ENCODE measurements at places on chromosomes 6 and 20. TPM values are rescaled to one million over a fixed set of nuclear protein-coding genes. Genes with fewer than 3 reads are reported as not detected.
A peak's percentile ranks its signal among the peaks of the same experiment; 100 is the strongest.

C20orf141 gene
- total RNA-seq = not detected

VGLL2 gene
- not detected for total RNA-seq

- H3K4me1 ChIP-seq = peaks cover 9% of the 10 kb centered on the region
- H3K36me3 ChIP-seq = no peaks in the 10 kb centered on the region
- H3K27me3 ChIP-seq = no peaks in the 10 kb centered on the region
- H3K27ac ChIP-seq = no peak overlapping the region
- peak; percentile 82 for DNase-seq
- no peak overlapping the region for H3K4me3 ChIP-seq
Measured at GRCh38 chr6:89311853-89312531, 3.1 kb downstream of the GABRR2 start.

DNA sequence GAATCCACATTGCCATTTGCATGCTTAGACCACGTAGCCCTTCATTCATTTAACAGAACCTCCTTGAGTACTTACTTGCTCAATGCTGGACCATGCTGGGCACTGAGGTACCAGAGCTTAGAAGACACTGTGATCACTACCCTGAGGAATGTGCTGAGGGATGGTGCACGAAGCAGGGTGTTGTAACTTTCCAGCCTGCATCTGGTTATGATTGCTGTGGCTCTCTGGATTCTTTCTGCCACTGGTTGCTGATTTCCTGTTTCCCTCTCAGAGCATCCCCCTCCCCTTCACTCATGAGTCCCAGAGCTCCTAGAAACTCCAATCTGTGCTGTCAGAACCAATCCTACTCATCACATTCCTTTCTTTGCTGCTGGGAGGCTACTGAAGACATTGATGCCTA, 537.4 kb downstream of the PTPRT start:
- no peaks in the 10 kb centered on the region for H3K36me3 ChIP-seq
- H3K4me1 ChIP-seq = no peaks in the 10 kb centered on the region
- H3K4me3 ChIP-seq = no peak overlapping the region
- no peak for DNase-seq
- H3K27me3 ChIP-seq = no peaks in the 10 kb centered on the region

GRCh38 chr6:83536034-83536646, 23.8 kb downstream of the PRSS35 start:
- no peaks in the 10 kb centered on the region for H3K4me1 ChIP-seq
- no peaks in the 10 kb centered on the region for H3K36me3 ChIP-seq
- no peak overlapping the region for H3K27ac ChIP-seq
- H3K27me3 ChIP-seq = no peaks in the 10 kb centered on the region
- no peak overlapping the region for H3K4me3 ChIP-seq
- peak; percentile 41 for DNase-seq

GRCh38 chr20:48025051-48025515, 239.8 kb upstream of the SULF2 start:
- no peak overlapping the region for H3K4me3 ChIP-seq
- H3K27me3 ChIP-seq = peaks cover 5% of the 10 kb centered on the region
- H3K4me1 ChIP-seq = no peaks in the 10 kb centered on the region
- H3K36me3 ChIP-seq = no peaks in the 10 kb centered on the region
- no peak overlapping the region for H3K27ac ChIP-seq
- peak; percentile 58 for DNase-seq

DNA sequence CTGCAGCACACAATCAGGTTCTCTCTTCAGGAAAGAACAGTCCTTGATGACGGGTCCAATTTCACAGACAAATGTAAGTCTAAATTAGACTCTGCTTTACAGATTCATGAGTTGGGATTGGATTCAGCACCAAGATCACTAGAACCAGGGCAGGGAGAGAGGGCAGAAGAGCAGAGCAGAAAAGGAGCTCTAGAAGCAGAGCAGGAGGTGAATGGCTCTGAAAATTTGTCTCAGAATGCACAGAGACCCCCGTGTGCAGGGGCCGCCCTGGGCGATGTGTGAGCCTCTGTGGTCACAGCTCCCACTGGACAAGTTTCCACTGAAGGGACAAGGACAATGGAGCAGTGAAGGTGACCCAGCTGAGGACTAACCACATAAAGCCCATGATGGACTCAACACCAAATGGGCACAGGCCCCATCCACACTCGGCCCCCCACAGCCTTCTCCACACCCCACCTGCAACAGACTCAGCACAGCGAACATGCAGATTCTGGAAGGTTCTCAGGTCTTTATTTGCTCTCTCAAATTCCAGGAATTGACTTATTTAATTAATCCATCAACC, 3.5 kb downstream of the HLA-B start:
- no peaks in the 10 kb centered on the region for H3K27me3 ChIP-seq
- DNase-seq = no peak

DNA sequence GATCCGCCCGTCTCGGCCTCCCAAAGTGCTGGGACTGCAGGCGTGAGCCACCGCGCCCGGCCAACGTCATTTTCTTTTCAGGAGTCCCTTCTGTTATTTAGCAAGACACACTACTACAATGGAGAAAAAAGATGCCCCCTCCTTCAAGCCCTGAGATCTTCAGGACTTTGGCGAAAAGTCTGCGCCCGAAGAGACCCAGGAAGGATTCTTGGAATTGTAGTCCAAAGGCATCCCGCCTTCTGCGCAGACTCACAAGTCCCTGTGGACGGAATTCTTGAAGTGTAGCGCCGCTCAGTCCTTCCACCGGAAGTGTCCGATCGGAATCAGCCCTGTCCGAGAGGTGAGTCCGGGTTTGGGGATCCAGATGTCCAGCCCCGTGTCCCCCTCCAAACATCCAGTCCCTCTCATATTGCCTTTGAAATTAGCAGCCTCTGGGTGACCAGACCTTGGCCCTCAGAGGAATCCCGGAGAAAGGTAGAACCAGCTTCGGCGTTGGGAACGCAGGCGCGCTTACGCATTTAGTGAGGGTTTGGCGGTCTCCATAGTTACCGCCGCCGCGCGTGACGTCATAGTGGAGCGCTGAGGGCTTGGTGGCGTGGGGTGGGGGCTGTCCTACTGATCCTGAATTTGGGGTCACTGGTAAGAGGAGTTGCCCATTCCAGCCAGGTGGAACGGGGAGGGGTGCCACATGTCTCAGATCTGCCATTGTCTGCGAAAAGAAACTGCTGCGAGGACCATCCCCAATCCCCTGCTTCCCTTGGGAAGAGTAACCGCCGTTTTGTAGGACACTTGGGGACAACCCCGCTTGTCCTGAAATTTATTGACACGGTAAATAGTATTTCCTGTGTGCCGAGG, 490 bp downstream of the ZNF165 start:
- DNase-seq = peak; percentile 99
- peaks cover 6% of the 10 kb centered on the region for H3K4me1 ChIP-seq
- H3K27me3 ChIP-seq = no peaks in the 10 kb centered on the region
- H3K36me3 ChIP-seq = no peaks in the 10 kb centered on the region
- peak overlapping the region; percentile 57 for H3K4me3 ChIP-seq
